ENCODE measurements at places on chromosomes 4 and X.

GRCh38 chrX:40151211-40152172 is 53.7 kb upstream of the BCOR start:
- no peak for DNase-seq

- DNase-seq = no peak
These were observed 21.9 kb downstream of the PCGF3 start for GRCh38 chr4:727576-727975.

- DNase-seq = no peak
These were observed 217.2 kb downstream of the SPRY1 start for GRCh38 chr4:123613586-123614344.

DNA sequence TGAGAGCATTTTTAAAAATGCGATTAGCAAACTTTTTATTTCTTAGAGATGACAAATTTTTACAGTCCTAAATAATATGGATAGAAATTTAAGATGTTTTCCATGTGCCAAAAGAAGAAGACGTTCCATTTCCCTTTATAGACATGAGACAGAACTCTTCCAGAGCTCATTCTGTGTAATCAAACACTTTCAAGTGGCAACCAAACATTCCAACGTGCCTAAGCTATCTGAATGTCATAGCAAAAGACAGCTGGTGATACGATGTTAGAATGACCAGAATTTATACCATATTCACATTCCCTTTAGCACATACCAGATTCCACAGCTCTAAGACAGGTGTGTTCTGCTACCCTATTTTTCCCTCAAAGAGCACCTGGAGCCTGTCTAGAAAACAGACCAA is 133.2 kb downstream of the ENOX2 start:
- no peak for DNase-seq

DNA sequence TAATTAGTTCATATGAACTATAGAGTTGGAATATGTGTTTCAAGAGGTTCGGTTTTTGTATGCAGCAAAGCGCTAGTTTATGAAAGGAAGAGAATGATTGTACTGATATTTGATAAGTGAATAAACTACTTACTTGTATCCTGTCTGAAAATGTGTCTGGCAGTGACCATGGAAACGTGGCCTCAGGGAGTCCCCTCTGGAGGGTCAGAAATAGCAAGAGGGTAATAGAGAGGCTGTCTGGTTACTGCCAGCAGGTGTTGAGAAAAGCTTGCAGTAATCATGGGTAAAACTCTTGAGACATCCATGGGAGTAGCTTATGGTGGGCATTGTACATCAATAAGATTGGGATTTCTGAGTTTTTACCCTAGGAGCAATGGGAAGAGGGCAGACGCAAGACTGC is 77.1 kb downstream of the DCLK2 start:
- DNase-seq = no peak

DNA sequence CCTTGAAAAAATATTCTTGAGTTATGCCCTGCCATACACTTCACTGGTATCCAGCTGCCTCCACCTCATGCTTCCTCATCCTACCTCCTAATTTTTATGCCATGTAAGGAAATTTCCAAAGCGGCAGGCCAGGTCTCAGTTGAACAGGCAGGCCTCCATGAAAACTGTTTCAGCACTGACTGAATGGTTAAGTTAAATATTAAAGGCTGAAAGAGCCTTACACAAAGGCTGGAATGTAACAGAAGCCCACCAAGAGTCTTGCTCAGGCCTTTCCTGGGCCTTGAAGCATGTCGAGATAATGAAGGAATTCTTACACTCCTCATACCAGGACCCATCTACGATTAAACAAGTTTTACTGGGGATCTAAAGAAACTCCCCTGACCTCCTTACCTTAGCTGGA is 359.6 kb upstream of the NOCT start:
- DNase-seq = no peak

DNA sequence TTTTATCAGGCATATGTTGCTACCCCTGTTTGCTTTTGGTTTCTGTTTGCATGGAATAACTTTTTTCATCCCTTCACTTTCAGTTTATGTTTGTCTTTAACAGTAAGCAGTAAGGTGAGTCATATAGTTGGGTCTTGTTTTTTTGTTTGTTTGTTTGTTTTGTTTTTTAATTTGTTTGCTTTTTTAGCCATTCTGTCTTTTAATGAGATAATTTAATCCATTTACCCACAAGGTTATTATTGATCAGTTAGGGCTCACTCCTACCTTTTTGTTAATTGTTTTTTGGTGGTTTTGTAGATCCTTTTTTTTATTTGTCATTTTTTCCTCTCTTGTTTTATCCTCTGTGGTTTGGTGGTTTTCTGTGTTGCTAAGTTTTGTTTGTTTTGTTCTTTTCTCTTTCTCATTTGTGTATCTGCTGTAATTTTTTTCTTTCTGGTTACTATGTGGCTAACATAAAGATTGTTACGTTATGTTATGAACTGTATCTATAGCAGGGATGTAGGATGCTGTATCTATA is 379.5 kb upstream of the MAD2L1 start:
- no peak for DNase-seq

DNA sequence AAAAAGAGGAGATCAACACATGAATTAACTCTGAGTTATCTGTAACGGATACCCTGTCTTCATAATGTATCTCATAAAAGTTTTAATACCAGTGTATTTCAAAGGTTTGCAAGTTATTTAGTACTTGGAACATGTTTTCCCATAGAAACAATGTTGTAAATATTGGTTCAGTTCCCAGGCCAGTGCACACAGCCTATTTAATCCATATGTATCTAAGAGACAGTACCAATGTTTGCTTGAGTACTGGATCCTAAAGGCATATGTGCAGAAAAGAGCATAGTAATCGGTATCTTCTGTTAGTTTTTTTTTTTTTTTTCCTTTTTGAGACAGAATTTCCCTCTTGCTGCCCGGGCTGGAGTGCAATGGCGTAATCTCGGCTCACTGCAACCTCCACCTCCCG is 46.1 kb downstream of the SLIT2 start:
- DNase-seq = no peak

GRCh38 chrX:56762707-56763555 is 33.9 kb downstream of the NBDY start:
- no peak for DNase-seq
